GM12864 (cell line): ENCODE measurements at places on chromosomes 16 and 17.

- no peak for DNase-seq
Observed at GRCh38 chr17:83101805-83102480, 22.5 kb downstream of the METRNL start.

DNA sequence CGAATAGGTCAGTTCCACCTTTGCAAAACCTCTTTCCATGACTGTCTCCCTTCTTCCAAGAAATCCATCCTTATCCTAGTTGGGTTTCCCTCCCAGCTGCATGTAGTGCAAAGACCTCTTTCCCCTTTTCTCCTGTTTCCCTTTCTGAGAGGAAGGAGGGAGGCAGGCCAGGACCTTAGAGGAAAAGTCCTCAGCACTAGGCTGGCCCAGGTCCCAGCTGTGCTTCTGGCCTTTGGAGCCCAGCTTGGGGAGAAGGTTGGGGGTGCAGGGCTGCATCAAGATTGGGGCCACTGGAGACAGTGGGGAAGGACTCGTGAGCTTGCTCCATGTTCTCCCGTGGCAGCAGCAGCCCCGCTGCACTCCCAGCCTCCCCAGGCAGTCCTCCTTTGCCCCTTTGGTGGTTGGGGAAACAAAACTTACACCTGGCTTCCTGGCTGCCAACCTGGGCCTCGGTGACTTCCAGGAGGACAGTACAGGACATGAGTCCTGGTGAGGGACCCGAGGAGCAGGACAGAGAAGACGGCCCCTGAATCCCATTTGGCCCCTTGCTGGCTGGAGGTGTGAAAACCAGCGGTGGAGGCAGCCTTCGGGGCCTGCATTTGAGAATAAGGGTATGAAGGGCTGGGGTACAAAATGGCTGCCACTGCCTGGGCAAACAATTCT lies 481 bp downstream of the HEXIM2 start:
- DNase-seq = no peak

DNA sequence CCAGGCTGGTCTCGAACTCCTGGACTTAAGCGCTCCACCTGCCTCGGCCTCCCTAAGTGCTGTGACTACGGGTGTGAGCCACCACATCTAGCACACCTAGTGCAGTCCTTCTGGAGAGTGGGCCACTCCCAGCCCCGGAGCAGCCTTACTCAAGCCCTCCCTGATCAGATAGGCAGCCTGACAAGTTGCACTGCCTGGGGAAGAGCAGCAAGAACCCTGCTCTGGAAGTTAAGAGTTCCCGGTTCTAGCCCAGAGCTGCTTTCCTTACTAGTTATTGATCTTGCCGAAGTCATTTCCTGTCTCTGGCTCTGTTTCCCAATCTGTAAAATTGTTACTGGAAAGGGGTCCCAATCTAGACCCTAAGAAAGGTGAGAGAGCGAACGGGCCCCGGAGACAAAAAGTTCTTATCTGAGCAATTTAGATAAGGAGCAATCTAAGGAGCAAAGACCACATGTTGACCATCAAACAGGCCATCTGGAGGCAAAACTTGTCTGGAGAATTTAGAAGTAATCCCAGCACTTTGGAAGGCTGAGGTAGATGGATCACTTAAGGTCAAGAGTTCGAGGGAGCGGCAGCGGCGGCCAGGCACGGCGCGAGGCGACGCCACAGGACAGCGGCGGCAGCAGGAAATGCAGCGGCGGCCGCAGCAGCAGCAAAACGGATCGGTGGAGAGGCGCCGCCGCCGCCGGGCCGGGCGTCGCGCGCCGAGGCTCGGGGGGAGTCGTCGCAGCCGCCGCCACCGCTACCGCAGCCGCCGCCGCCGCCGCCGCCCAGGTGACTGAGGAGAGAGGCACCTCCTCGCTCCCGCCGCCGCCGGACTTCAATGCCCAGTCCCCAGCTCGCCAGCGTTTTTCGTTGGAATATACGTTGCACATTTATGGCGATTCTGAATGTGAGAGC lies 4.3 kb upstream of the NAGLU start:
- no peak for DNase-seq

- no peak for DNase-seq
Observed at GRCh38 chr17:55248077-55248476, 16.7 kb upstream of the HLF start.

DNA sequence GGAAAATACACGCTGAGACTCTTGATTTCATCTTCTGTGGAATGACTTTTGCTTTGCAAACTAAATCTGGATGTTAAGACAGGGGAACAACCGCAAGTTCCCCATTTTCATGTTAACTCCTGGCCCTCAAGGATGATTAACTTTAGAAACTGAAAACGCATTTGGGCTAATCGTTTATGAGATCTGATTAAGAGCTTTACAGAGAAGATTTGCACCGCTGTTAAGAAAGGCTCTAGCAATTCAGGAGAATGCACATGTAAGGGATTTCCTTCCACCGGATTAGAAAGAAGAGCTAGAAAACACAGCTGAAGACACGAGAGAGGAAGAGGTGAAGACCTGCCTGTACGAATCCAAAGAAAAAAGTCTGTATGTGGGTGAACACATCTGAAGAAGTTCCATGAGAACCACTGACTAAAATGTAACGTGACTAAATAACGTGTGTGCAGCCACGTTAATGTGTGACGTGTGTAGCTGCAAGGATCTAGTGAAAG lies 106.4 kb downstream of the YPEL2 start:
- DNase-seq = no peak

GRCh38 chr17:75848523-75849278 lies 4.5 kb upstream of the UNC13D start:
- DNase-seq = no peak

GRCh38 chr16:53737552-53737951 lies 33.6 kb downstream of the FTO start:
- DNase-seq = no peak

GRCh38 chr17:12035673-12036072 lies 15.0 kb downstream of the MAP2K4 start:
- DNase-seq = no peak

DNA sequence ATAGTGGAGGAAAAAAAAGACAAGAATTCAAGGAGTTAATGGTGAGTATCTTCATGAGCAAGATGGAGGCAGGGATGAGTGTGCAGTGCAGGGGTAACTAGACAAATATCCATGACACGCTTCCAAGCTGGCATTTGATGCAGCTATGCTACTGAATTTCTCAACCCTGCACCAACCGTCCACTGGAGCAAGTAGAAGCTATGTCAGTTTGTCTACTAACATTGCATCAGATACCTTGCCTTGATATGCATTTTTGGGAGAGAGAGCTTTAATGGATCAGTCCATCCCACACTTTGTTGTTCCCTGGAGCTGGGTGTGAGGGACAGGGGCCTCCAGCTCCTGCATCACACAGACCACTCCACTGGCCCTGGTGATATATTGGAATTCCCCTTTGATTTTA lies 16.4 kb downstream of the CCL11 start:
- no peak for DNase-seq

- no peak for DNase-seq
Observed at GRCh38 chr17:28472871-28473497, 460 bp upstream of the SLC13A2 start.

GRCh38 chr16:85986931-85987749 lies 88.2 kb downstream of the IRF8 start:
- no peak for DNase-seq

DNA sequence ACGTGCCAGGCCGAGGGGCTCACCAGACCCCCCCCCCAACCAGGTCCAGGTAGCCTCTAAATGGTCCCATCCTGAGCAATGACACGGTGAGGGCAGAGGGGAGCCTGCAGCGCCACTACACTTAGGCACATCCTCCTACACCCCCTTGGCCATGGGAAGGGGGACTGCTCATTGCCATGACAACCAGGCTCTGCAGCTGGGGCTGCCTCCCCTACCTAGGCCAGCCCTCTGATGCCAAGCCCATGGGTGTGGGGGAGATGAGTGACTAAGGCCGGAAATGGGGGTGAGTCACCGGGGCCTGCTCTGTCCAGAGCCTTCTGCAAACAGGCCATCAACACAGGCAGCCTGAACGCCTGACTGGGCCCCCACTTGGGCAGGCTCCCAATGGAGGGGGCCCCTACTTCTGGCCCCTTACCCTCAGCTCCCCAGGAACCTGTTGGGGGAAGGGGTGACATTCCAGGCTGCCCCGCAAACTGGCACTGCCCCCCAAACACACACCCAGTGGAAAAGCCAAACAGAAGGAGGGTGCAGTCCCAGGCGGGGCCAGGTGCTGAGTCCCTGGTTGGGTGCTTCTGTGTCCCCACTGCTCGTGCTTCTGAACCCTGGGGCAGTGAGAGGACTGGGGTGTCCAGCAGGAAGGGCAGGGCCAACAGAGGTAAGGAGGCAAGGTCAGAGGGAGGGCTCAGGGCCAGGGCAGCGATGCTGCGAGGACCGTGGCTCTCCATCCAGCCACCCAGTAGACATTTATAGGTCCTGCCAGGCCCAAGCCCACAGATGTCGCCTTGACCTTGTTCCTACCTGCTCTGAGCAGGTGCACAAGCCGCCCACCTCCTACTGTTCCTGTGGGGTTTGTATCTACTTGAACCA lies 8.2 kb downstream of the PLCD3 start:
- DNase-seq = no peak

- no peak for DNase-seq
Observed at GRCh38 chr17:72813481-72813880, 279.0 kb downstream of the SLC39A11 start.

- no peak for DNase-seq
Observed at GRCh38 chr17:18859256-18859655, 1.3 kb downstream of the PRPSAP2 start.

DNA sequence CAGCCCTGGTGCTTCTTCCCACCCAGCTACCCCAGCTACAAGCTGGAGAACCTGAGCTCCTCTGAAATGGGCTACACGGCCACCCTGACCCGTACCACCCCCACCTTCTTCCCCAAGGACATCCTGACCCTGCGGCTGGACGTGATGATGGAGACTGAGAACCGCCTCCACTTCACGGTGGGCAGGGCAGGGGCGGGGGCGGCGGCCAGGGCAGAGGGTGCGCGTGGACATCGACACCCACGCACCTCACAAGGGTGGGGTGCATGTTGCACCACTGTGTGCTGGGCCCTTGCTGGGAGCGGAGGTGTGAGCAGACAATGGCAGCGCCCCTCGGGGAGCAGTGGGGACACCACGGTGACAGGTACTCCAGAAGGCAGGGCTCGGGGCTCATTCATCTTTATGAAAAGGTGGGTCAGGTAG lies 3.6 kb downstream of the GAA start:
- no peak for DNase-seq

GRCh38 chr17:33167736-33168135 lies 125.4 kb downstream of the ASIC2 start:
- DNase-seq = no peak

DNA sequence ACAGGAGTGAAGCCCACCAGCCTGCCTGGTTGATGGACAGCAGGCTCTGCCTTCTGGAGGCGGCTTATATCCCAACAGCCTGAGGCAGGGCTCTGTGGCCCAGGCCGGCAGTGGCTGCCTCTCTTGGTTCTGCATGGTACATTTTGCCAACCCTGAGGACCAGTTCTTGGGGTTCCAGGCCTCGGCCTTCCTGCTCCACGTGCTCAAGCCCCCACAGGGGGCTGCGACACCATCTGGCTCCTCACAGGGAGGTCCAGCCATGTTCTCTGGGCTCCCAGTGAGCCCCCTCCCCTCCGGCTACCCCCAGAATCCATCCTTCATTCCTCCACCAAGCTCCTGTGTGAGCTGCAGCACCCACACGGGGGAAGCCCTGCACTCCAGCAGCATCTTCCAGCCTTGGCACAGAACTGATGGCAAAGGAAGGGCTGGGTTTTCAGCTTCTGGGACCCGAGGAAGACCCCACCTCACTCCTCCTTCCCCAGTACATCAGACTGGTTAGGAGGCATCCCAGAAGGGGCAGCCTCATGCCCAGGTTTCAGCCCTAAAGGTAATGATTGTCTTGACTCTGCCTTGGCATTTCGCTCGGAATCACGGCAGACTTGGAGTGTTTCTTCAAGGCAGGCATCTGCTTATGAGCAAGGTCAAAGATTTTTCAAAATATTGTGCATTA lies 231.2 kb downstream of the CPPED1 start:
- DNase-seq = no peak

GRCh38 chr16:28165598-28165997 lies 46.2 kb downstream of the XPO6 start:
- DNase-seq = no peak

GRCh38 chr17:27239046-27239445 lies 54.9 kb upstream of the WSB1 start:
- peak; percentile 60 for DNase-seq

DNA sequence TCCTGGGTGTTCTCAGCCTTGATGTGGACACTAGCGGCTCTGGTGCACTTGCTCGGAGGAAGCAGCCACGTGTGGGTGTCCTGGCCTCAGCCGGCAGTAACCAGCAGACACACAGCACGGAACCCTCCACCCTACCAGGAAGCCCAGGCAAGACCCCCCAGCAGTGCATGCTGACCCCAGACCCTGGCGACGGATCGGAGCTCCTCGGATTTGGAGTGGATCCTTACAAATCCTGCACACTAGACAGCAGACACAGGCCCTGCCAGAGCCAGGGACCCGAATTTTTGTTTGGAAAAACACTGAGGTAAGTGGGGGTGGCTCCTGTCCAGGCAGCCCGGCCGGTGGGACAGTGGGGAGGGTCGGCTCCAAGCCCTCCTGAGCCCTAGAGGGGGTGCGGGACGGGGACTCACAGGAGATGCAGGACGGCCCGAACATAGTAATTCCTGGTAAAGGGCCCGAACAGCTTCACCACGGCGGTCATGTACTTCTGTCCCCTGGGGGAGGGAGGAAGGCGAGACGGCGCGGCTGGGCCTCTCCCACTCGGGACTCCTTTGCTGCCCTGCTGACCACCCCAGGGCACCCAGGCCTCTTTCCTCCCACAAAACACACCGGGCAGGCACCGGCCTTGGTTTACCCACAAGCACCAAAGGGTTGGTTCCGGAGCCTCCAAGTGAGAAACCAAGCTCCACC lies 4.4 kb downstream of the CYBA start:
- DNase-seq = no peak

DNA sequence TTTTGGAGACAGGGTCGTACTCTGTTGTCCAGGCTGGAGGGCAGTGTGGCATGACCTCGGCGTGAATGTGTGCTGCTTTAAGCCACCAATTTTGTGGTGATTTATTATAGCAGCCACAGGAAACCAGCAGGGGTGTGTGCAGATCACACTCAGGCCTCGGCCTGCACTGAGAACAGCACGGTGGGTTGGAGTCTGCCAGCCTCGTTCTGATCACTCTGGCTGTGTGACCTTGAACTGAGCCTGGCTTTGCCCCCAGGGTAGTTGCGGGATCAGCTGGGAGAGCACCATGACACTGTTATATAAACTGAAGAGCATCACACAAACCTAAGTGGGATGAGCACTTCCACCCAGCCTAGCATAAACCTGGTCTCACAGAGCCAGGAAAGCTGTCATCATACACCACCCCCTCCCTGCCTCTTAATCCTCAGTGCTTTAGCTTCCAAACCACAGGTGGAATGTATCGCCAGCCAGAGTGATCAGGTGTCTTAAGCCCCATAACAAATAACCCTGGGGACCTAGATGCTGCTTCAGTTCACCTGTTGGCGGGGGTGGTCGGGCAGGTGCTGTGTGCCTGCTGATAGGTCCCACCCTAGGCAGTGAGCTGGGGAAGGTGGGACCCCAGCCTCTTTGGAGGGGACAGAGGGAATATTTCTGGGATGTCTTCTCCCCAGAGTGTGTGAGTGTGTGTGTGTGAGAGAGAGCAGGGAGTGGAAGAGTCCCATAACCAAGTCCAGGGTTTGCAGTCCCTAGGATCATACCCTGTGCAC lies 28.6 kb upstream of the NDRG4 start:
- DNase-seq = no peak

- no peak for DNase-seq
Observed at GRCh38 chr17:62140836-62141235, 75.8 kb upstream of the MED13 start.
